Stimulated activated CD4-positive, alpha-beta T cell treated with anti-CD3 and anti-CD28 coated beads, Interleukin-1b, Interleukin-23, amount 100 ng/mL, for 1 hour (primary cell): ENCODE measurements at places on chromosomes 1 and 21.

DNA sequence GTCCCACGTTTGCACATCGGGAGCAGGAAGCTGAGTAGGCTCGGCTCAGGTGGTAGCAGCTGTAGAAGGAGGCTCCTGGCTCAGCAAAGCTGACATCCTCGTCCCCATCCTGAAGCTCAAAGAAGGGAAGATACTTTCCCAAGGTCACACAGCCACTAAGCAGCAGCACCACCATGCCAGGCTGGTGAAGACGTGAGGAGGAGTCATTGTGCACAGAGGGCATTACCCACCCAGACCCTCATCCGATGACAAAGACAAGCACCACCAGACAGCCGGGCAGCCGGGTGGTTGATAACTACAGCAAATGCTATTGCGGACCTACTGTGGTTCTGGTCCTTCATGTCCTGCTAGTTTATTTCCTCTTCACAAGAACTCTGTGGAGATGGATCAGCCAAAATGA is 186.9 kb downstream of the MATN1 start:
- no peak for DNase-seq

DNA sequence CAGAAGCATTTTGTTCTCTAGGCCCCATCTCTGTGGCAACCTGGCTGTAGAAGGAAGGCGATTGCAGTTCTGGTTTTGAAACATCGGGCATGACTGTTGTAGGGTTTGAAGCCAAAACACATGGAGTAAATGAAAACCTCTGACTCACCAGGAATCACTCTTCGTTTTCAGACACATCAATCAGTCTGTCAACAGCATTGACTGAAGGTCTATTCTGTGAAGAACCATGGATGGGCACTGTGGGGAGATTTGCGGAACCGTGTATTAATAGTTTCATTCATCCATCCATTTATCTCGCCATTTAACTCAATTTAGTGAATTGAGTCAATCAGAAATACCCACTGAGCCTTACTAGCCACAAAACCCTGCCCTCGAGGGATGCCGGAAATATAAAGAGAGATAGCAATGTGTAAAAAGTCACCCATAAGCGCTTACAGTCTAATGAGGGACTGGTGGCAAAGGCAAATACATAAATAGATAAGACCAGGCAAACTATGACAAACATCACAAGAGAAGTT is 364.6 kb upstream of the PROX1 start:
- no peak for DNase-seq

- DNase-seq = no peak
Measured at GRCh38 chr1:207088701-207089626, at the start of gene C4BPB. C4BPB (plus strand) TSS chr1:207088860; CDS start chr1:207089532, 672 bp downstream.

- DNase-seq = no peak
Measured at GRCh38 chr1:10796029-10796944, at the start of gene CASZ1. CASZ1 (minus strand) TSS chr1:10796646; CDS start chr1:10693889, 102,757 bp downstream.

GRCh38 chr1:51101976-51102375 is at the start of gene C1orf185:
C1orf185 (plus strand) TSS chr1:51102228; CDS start chr1:51102234, 6 bp downstream.
- DNase-seq = no peak
